ENCODE measurements at places on chromosomes 2 and 18.

- DNase-seq = no peak
These were observed 292.6 kb upstream of the CYRIA start for GRCh38 chr2:16958266-16958665.

DNA sequence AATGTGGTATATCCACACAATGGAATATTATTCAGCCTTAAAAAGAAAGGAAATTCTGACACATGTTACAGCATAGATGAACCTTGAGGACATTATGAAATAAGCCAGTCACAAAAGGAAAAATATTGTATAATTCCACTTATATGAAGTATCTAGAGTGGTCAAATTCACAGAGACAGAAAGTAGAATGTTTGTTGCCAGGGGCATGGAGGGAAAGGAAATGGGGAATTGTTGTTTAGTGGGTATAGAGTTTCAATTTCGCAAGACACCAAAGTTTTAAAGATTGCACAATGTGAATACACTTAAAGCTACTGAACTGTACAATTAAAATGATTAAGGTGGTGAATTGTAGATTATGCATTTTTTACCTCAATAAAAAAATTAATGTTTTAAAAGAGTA, 92.9 kb downstream of the TXNL1 start:
- DNase-seq = no peak

DNA sequence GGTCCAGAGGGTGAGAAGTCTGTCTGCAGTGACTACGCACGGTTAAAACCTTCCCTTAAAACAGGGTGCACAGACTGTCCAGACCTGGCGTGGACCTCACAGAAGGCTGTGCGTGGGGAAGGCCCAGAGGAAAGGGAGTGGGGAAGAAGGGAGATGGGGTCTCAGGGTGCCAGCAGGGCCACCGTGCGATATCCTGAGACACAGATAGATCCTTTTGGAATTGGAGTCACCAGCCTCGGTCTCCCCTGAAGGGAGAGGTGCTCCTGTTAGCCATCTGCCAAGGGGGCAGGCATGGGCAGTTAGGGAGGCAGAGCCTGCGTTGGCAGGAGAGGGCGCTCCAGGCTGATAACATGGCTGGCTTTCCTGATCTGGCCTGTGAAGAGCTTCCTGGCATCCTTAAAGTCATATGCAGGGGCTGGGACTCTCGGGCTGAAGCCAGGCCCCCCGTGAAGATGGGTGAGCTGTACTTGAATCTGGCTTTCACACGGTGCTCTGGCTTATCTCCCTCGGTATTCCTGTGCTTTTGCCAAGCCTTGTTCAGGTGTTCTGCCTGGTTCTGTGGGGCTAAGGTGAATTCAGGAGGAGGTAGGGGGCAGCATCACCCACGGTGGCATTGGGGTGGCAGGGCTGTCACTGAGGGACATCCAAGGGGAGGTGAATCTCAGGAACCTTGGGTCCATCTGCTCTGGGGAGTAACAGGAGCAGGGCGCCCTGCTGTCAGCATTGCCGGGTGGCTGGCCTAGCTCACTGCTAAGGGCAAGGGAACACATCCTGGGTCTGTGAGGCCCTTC, 107.2 kb upstream of the SMAD2 start:
- no peak for DNase-seq

GRCh38 chr2:38106405-38107094, 30.6 kb upstream of the CYP1B1 start:
- peak; percentile 52 for DNase-seq

DNA sequence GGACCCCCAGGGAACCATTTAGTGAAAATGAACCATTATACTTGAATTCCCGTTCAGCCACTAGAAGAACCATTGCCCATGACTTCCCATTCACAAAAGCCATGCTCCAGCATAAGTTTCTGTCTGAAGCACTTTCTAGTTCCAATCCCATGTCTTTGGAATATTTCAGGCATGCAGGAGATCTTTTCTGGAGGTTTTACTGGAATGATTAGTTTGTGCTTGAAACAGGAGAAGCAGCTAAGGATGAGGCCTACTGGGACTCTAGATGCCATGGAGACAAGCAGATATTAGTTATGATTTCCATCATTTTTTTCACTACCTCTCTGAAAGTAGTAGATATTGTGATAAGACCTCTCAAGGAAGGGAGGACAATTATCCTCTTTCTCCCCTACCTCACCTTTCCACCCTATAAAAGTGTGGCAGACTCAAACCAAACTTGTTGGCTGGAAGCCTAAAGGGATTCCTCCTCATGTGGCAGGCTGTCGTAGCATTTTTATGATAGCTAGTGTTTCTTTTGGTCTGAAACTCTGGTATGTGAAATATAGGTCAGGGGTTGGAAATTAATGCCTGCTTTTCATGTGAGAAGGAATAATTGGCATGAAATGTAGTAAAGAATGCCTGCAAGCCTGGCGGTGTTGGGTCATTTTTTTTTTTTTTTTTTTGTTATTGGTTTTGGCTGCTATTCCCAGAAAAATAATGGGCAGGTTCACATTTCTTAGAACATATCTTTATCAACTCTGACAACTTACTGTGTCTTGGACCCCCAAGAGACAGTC, 29.3 kb upstream of the MMADHC start:
- DNase-seq = no peak

DNA sequence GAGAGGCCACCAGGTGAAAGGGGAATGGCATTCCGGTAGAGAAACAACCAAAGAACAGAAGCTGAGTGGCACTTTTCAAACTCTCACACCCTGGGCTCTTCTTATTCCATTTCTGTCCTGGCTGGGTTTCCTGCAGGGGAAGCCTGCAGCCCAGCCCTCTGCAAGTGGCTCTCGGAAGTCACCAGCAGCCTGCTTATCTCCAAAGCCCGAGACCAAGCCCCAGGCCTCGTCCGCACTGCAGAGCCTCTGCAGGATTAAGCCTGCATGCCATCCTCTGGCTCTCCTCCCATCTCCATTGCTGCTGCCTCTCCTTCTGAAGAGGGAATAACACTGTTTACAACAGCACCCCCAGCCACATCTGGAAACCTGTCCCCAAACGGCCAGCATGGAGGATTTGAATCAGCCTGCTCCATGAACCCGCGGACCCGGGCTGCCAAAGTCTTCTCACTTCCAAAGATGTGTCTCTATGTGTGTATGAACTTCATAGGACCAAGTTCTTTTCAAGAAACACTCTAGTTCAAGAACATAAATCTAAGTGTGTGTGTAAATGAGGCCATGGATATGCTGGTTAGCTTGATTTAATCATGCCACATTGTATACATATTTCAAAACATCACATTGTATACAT, 54.2 kb downstream of the DIPK1C start:
- no peak for DNase-seq

GRCh38 chr2:159152128-159152778, 134.2 kb downstream of the WDSUB1 start:
- DNase-seq = no peak

DNA sequence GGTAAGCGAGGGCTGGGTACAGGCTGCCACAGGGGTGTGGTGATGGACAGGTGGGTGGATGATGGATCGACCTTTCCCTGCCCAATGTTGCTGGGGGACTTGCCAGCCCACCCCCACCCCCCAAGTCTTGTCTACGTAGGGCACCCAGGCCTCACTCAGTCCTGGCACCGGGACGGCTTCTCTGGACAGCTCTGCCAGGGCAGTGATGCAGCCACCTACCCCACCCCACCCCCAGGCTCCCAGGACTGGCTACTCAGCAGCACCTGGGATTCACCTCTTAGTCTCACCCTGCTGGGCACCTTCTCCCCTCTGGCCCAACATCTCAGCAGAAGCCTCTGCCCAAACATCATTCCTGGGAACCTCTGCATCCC, 55.7 kb downstream of the ANKMY1 start:
- no peak for DNase-seq

DNA sequence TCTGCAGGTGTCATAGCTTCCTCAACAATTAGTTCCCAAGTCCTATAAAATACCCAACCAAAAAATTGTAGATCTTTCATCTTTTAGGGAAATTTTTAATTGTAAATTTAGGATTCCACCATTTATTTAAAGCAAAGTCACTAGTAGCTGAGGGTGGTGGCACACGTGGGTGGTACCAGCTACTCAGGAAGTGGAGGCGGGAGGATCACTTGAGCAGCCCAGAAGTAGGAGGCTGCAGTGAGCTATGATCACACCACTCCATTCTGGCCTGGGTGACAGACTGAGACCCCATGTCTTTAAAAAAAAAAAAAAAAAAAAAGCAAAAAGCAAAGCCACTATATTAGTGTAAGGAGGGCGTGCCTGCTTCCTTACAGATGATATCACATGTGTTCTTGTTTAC, 60.3 kb upstream of the GREB1L start:
- DNase-seq = no peak

- no peak for DNase-seq
These were observed 242.5 kb downstream of the DCC start for GRCh38 chr18:52582516-52582915.

DNA sequence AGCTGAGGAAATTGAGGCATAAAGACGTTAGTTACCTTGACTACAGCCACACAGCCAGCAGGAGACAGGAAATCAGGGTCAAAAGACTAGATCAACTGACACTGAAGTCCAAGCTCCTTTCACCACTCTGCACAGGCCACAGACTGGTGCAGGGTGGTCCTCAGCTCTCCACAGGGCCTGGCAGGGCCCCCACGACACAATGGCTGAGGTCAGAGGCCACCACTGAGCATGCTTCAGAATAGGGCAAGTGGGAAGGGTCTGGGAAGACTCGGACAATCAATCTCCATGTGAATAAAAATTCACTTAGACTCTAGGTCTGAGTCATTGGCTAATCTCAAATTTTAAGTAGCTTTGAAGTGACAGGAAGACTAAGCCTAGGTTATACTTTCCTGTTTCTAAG, 201.7 kb downstream of the ALK start:
- no peak for DNase-seq

GRCh38 chr2:206056286-206056685, 29.7 kb downstream of the INO80D start:
- DNase-seq = no peak

- DNase-seq = no peak
These were observed 63.4 kb downstream of the MYO5B start for GRCh38 chr18:50131591-50131990.

- DNase-seq = no peak
These were observed 326.2 kb upstream of the SOX11 start for GRCh38 chr2:5365871-5366461.

DNA sequence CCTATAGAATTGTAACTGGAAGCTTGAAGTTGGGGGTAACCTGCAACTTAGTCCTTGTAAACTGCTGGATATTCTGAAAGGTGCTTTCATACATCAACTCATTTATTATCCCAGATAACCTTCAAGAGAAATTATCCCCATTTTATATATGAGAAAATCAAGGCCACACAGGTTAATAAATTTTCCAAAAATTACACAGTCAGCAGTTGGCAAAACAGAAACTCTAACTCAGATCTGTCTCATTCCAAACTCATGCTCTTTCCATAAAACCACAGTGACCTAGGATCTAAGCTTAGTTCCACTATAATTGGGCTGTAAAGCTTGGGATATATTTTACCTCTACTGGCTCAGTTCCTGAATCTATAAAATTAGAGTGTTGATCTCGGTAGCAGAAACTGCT, 167.6 kb upstream of the DDX18 start:
- no peak for DNase-seq

DNA sequence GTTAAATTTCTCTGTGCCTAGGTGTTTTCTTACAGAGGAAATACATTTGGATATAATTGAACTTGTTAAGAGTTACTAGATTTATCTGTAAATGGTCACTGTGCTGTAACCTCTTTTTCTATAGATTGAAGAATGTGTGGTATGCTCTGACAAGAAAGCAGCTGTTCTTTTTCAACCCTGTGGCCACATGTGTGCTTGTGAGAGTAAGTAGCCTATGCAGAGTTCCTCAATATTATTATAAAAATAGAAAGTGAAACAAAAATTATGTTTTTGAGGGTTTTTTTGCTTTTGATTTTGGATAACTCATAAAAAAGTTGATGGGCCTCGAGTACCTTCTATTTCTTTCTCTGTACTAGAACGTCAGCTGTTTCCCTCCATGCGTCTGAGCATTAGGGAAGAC, 112.4 kb downstream of the MIB1 start:
- DNase-seq = no peak

DNA sequence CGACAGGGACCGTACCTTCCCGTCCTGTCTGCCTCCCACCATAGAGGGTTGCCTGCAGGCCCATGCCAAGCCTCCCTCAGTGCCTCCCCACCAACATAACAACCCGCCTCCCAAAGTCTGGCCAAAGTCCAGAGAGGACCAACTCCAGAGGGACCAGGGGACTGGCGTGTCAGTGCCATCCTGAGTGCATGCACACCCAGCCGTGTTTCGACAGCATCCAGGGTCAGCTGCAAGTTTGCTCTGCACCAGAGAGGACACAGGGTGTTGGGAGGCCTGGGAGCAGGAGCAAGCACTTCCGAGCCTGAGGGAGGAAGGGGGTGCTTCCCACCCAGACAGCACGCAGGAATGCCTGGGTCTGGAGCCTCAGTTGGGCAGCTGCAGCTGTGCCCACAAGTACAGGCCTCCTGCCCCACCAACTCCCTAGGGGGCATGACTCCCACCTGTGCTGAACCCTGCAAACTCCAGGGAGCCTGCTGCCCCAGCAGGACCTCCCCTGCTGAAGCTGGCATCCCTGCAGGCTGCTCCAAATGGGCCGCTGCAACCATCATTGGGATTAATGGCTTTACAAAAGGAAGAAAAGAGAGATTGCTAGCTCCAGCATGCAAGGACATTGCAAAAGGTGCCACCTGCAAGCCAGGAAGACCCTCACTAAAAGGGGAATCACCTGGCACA, 618.1 kb upstream of the FSHR start:
- no peak for DNase-seq

- DNase-seq = no peak
These were observed 343.0 kb downstream of the NYAP2 start for GRCh38 chr2:225742487-225742886.

GRCh38 chr2:31365834-31366505, 48.6 kb downstream of the XDH start:
- no peak for DNase-seq

DNA sequence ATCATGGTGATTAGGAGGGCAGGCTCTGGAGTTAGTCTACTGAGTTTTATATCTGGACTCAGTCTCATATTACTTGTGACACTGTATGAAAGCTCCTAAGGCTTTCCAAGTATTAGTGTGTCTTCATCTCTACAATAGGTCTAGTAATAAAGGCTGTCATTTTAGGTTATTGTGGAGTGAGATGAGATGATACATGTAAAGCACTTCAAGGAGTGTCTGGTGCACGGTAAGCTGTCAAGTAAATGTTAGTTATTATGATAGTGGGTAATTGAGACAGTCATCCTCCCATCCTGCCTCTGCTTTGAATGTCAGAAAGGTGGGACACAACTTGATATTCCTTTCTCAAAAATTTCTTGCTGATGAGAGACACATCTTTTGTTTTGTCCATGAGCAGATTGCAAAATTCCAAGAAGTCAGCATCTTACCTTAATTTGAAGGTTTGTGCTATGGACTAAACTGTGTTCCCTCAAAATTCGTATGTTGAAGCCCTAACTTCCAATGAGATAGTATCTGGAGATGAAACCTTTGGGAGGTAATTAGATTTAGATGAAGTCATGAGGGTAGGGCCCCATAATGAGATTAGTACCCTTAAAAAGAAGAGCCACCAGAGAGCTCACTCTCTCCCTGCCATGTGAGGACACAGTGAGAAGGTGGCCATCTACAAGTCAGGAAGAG, 41.4 kb upstream of the UPP2 start:
- no peak for DNase-seq

GRCh38 chr2:235097196-235097595, 145.4 kb downstream of the SH3BP4 start:
- no peak for DNase-seq

- DNase-seq = no peak
These were observed 499.2 kb downstream of the CNTNAP5 start for GRCh38 chr2:124524155-124524915.

Measured in GM03348 (cell line).